ENCODE measurements at places on chromosomes 13 and 19.

DNA sequence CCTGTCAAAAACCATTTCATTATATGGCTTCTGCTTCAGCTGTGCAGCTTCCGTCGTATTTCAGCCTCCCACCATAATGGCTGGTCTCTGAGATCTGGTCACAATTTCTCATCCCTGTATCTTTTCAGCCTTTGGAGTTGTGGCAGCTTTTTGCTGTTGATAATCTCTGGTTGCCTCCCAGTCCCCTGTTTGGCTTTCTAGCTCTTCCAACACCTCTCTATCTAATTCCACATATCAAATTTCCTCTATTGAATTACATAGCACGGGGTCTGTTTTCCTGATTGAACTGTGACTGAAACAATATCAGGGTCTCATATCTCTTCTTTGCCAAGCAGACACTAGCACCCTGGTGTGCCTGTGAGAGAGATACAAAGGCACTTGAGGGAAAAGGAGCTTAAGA is 222.1 kb upstream of the OBI1 start:
- no peak for DNase-seq

DNA sequence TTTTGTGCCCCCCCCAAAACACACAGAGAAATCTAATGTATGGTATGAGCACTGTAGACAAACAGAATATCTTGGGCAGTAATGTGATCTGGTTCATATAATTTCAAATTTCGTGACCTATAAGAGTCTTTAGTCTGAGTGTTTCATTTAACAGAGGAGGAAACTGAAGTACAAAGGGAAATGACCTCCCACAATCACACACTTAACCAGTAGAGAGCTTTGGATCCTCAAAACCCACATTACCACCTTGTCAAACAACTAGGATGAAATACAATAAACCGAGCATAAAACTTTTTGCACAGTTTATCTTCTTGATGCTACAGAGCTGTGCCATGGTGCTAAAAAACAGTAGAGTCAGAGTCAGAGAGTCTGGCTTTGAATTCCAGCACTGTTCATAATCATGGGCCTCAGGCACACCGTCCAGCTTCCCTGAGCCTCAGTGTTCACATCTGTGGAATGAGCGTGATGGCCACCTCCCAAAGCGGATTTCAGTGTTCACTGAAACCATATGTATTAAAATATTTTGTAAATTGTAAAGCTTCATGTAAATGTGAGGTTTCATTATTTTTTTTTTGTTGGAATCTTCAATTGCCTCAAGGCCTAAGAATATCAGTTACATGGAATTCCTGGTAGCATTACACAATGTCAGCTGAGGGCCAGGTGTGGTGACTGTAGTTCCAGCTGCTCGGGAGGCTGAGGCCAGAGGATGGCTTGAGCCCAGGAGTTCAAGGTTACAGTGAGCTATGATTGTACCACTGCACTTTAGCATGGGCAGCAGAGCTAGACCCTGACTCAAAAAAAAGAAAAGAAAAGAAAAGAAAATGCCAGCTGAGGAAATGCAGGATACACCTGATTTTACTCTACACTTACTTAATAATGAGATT is 126.4 kb upstream of the FRY start:
- no peak for DNase-seq

DNA sequence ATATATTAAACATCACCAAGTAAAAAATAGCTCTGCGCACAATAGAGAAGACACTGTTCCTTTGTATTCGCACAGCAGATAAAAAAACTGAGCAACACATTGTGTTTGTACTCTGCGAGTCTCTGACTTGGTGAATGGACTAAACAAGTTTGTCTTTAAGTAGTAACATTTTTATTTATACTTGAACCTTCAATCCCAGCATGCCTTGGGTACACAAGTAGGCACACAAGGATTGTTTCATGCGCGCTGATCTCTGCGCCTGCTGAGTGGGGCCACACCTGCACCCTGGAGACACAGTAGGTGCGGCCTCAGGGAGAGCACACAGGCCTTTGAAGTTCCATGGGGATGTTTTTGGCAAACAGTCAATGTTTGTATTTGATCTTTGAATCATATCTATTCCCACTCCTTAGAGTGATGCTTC is 318.9 kb downstream of the MYO16 start:
- DNase-seq: no peak

DNA sequence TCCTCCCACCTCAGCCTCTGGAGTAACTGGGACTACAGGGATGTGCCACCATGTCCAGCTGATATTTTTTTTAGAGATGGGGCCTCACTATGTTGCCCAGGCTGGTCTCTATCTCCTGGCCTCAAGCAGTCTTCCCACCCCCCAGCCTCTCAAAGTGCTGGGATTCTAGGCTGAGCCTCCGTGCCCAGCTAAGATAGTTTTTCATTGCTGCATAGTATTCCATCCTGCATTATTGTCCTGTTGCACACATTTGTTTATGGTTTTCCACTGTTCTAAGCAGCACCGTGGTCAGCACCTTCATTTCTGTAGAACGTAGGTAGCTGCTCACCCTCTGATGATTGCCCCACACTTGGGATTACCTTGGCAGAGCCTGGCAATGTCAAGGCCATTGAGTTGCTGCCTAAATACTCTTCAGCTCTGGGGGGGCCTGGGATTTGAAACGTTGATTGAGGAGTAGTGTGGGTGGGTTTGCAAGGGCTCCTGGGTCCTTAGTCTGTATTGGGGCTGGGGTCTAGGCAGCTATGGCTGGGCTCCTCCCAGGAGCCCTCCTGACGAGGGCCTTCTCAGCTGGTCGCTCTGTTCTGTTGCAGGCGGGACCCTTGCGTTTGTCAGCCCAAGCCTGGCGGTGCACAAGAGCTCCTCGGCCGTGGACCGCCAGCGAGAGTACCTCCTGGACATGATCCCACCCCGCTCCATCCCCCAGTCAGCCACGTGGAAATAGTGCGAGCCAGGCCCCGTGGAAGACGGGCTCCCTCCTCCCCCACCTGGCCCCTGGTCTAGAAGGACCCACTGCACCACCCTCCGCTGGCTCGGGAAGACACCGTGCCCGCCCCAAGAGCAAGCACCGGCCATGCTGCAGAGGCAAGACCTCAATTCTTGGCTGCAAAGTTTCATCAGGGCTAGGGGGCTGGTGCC is 10.3 kb downstream of the TSSK6 start:
- no peak for DNase-seq

GRCh38 chr13:50783717-50784290 is 59.7 kb downstream of the DLEU7 start:
- DNase-seq: no peak

GRCh38 chr19:29131456-29131855 is 81.5 kb downstream of the UQCRFS1 start:
- DNase-seq: no peak

DNA sequence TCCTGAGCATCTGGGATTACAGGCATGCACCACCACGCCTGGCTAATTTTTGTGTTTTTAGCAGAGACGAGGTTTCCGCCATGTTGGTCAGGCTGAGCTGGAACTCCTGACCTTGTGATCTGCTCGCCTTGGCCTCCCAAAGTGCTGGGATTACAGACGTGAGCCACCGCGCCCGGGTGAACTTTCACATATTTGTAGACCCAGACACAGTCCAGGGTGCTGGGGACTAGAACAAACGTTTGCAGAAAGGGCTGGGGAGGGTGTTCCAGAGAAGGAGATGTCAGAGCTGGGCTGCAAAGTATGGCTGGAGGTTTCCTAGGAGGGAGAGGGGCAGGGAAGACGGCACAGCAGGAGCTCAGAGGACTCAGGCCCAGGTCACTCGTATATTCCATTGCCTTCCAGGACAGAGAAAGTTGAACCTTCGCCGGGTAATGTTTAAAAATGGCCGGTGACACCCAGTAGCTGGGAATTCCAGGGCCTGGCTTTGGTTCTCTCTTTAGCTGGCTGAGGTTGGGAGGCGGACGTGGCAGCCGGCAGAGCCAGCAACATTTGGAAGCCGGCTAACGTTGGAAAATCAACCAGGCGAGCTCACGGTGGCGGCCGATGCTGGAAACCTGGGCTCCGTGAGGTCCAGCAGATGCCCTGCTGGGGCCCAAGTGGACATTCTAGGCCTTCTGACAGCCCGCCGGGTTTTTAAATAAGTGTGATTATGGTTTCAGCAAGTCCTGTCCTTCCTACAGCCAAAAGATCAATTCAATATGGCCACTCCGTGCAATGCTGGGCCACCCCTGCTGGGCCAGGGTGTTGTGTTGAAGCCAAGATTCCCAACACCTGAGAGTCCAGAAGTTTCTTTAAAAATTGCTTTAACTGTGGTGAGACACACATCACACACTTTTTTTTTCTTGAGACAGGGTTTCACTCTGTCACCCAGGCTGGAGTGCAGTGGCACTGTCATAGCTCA is 41.5 kb downstream of the NFIC start:
- peak; percentile 78 for DNase-seq

DNA sequence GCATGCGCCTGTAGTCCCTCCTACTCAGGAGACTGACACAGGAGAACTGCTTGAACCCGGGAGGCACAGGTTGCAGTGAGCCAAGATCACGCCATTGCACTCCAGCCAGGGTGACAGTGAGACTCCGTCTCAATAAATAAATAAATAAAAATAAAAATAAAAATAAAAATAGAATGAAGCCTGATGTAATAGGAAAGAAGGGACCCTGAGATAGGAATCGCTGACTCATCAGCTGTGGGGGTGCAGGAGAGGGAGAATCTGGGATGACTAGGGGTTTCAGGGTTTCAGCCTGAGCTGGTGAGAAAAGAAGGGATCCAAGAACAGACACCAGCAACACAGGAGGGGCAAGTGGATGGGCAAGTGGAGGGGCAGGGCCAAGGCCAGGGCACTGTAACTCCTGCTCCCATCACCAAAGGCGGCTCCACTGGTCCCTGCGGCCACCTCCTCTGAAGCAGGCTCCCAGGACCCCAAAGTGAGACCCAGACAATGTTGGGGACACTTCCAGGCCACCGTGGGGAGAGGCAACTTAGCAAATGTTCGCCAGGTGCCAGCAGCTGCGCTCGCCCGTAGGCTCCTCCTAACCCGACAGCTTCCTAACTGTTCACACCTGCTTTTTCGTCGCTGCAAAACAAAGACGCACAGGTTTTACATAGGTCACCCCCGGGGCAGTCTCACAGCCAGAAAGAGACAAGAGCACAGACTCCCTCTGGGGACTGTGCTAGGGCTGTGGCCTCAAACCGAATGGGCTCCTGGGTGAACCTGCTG is 1.2 kb downstream of the HAUS8 start:
- DNase-seq: no peak

- peak; percentile 18 for DNase-seq
These were observed 1.9 kb upstream of the ZNF580 start for GRCh38 chr19:55638864-55639359.

DNA sequence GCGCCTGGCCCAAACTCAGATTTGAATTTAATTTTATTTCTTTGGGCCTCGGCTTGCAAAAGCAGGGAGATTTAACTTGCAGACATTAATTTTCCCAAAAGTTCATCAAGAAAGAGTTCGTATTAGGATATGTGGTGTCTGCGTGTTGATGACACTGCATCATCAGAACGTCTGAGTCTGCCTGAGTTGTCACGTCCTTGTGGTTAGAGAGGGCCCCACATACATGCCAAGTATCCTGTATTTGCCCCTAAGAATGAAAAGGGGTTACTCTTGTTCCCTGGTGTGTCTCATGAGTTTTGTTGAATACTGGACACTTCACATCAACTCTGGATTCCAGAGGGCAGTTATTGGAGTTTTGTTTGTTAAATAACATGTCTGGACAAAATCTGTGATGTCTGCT is 5.6 kb upstream of the TEX29 start:
- DNase-seq: no peak

DNA sequence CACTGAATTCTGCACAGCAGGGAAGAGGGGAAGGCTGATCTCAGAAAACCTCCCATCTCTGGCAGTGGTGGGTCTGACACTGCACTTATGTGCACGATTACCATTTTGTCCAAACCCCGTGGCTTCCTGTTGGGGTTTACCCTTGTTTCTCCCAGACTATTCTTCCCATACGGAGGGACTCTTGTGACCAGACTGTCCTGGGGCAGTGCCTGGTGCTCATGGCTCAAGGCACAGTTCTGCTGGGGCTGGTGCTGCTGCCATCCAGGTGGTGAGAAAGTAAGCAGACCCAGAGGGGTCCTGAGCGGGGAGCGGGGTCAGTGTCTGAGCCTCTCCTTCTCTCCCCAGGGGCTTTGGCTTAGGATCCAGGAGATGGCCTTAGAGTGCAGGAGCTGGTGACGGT is 5.1 kb upstream of the SIGLEC9 start:
- DNase-seq: no peak

DNA sequence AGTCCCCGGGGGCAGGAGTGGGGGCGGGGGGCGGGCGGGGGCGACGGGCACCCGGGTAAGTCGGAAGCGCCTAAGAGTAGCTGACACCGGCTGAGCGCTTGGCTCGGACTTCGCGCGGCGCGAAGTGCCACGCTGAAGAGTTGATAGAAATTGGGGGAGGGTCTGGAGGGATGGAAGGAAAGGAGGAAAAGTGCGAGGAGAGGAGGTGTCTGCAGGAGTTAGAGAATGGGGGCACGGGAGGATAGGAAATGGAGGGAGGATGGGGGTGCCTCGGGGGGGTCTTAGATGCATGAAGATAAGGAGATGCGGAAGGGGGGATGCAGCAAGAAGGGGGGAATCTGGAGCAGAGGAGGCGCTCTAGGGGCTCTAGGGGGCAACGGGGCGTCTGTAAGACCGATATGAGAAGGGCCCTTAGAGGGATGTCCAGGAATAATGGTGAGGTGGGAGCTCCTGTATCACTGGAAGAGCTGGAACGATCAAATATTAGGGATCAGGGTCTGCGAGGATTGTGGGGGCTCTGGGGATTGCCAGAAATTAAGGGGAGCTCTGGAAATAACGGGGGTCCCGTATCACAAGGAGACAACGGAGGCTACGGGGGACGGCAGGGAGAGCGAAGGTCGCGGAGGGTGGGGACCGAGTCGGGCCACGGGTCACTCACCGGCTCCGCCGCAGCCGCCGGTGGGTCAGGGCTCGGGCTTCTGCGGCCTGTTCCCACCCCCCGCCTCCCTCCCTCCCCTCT is at the start of gene MYPOP:
TSS of gene MYPOP (minus strand) at position 702 of the 739 bp plus-strand sequence. CDS start 840 bp downstream, outside the sequence.
- DNase-seq: peak; percentile 42

GRCh38 chr13:102021777-102022176 is 380.1 kb downstream of the FGF14 start:
- DNase-seq: no peak

DNA sequence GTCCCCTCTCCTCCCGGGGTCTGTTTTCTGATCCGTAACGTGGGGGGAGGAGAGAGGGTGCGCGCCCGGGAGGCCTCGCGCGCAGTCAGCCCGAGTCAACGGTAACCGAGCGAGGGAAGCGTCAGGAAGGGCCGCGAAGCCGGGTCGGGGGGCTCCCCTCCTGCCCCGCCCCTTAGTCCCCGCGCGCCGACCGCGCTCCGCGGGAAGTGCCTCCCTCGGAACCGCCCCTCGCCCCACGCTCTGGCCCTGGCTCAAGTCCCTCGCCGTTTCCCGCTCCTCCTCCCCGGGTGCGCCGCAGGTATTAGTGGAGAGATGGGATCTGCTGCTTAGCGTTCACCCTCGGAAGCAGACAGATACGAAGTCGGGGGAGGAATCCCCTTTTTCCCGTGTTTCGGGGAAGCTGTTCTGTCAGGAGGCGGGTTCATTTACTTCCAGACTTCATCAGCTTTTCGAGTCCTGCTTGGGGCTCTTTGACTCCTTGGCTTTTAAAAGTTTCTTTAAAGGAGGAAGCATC is 770 bp downstream of the HNRNPM start:
- DNase-seq: peak; percentile 60

DNA sequence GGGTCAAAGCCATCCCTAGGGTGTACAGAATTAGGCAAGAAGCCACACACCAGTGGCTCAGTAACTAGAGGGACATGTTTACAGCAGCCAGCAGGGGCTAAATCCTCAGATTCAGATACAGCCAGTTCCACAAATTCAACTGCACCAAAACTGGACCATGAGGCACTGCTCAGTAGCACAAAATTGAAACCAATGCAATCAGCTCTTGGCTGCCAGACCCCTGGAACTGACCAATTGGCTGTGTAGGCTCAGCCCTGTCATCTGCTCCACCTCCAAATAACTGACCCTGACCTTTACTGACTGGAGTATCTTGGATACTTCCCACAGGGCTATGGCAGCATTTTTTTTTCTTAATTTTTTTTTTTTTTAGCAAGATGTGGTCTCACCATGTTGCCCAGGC is 226.5 kb downstream of the FOXO1 start:
- DNase-seq: no peak
